Type B pancreatic cell (in vitro differentiated cells): ENCODE measurements at places on chromosomes 2 and 18.

DNA sequence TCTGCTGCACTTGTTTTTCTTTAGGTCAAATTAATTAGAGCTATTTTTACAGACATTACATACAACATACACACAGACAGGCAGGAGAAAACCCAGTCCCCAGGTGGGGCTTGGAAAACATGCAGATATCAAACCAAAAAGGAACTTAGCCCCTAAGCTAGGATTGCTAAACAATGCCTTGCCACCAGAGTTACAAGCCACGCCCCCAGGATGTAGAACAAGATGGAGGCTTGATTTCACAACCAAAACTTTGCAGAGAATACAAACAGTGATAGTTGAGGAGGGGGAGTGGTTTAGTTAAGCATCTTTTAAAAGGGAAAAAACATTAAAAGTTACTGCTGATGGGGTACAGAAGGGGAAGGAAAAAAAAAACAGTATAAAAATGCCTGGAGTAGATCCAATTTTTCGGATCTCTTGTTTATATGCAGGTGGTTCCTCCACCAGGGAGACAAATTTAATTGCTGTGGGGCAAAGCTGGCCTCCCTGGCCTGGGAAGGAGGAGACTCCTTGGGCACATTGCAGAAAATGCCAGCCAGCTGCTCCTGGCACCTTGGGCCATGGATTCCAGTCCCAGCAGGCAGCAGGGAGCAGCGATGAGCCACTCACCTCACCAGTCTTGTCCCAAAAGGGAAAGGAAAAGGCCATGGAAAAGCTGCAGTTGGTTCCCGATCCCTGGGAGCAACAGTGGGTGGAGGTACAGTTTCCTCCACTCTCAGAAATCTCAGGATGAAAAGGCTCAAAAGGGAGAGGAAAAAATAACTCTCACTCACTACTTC lies 348.4 kb upstream of the REG3G start:
- DNase-seq, result no peak

DNA sequence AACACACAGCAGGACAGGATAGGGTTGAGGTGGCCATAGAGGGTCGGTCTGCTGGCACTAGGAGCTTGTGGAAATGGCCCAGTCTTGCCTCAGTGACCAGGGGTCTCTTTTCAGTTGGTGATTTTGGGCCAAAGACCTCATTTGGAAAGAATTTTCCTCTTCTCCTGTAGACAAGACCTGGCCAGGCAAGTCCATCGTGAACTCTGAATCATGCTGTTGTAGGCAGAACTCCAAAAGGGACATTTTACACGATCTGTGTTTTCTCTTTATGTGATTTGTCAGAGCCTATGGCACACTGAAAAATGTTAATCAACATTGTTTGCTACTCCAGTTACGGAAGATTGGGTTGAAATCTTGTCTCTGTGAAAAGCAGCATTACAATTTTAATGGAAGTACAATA lies 126.1 kb upstream of the PXDN start:
- DNase-seq, result no peak

GRCh38 chr18:7946734-7947377 lies 379.7 kb downstream of the PTPRM start:
- no peak for DNase-seq

GRCh38 chr18:22318745-22319407 lies 98.8 kb downstream of the CTAGE1 start:
- DNase-seq, result no peak

DNA sequence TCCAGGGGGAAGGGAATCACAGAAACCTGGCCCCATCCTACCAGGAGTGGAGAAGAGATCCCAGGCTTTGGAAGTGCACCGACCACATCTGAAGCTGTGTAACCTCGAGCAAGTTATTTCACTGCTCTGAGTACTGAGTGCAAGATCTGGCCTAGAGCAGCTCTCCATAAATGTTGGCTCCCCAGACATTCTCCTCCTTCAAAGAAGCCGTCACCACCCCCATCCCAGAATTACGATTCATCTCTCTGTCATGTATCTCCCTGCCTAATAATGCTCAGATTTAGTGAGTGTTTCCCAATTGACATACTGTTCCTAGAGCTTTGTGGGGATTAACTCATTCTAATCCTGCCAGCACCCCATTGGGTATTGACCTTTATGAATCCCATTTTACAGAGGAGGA lies 51.7 kb downstream of the TNS1 start:
- no peak for DNase-seq

GRCh38 chr2:181457741-181458425 lies 697 bp downstream of the ITGA4 start:
- DNase-seq, result peak; percentile 68

DNA sequence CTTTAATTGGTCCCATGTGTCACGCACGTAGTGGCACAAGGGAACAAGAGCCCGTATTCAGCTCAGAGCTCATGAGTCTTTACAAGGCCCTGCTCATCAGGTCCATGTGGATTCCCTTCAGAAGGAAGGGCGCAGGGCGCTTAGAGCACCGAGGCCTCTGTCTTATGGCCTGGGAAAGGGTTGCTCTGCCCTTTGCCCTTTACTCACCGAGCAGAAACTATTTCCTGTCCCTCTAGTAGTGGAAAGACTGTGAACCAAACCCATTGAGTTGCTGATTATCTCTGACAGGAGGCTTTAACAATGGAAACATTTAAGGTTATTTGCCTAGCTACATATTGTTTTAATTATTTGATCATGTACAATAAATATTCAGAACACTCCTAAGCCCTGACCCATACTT lies 102.0 kb upstream of the ACAA2 start:
- no peak for DNase-seq

DNA sequence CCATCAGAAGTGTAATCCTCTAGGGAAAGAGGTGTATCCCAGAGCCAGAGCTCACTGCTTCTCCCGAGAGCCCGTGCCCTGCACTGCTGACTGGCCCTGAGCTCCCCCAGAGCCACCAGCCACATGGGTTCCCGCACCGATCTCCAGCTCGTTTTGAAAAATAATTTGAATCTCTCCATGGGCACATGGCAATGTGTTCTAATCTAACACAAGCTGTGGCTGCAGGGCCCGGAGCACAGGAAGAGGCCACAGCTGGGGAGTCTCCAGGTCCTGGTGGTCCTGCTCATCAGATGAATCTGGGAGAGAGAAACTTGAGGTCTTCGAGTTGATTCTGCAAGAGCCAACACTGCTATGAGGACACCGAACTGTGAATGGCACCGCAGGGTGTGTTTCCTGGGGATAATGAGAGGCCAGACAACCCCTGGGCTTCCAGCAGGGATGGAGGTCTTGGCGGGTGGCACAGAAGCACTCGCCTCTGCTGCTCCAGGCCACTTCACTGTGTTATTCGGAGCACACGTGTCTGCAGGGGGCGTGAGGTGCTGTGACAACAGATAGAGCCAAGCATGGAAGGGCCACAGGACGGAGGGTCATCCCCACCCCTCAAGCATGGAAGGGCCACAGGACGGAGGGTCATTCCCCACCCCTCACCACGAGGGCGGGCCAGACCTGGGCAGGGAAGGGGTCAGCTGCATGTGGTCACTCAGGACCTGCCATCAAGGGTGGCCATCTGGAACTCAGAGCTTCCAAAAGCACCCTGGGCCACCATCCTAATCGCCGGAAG lies 196.8 kb downstream of the NDUFA10 start:
- peak; percentile 57 for DNase-seq

- DNase-seq, result no peak
These were observed 136.6 kb downstream of the MTCL1 start for GRCh38 chr18:8841781-8842485.

DNA sequence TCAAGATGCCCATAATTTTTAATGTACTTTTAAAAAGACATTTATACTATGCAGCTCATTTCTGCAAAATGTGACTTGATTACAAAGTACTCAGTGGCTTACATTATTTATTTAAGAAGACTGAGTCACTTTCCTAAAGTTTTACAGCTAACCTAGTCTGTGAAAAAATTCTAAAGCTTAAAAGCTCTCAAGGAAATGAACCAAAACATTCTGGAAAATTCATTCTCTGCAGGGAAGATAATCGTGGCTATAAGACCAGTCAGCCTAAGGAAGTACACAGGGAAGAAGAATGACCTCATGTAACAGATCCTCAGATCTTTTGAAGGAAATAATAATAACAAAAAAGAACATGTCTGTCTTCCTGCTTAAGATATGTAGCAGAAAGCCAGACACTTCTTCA lies 232.1 kb upstream of the STK17B start:
- no peak for DNase-seq
